ENCODE measurements at places on chromosomes 1 and 21.
A peak's percentile ranks its signal among the peaks of the same experiment; 100 is the strongest.

DNA sequence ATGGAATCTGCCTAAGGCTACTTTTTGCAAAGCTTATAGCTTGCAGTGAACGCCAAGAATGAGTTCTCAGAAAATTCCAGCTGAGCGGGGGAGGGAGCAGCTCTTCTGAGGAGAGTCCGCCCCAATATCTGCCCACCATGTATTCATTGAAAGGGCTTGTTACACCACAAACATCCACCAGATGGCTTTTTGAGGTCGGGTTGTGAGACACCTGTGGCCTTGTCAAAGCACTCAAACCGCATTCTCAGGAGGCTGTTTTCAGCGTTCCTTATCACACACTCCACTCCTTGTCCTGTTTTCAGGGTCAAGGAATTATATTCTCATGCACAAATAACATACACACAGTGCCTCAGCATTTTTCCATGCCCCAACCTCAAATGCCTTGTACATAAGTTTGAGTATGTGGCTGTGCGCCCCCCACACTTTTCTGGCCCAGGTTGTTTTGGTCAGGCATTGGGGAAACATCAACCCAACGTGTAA, 3.9 kb upstream of the C4BPB start:
- DNase-seq = peak; percentile 57

- DNase-seq = no peak
Measured at GRCh38 chr1:182257369-182258063, 134.1 kb downstream of the GLUL start.

- no peak for DNase-seq
Measured at GRCh38 chr1:218969006-218969405, 204.7 kb upstream of the LYPLAL1 start.

DNA sequence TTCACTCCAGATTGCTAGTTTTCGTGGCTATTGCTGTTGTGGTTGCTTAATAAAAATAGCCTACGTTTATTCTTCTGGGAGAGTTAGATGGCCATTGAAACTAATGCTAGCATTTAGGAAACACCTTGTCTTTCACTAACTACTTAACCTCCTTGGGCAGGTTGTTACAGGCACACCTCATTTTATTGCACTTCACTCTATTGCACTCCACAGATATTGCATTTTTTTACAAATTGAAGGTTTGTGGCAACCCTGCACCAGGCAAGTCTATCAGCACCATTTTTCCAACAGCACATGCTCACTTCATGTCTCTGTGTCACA, 11.3 kb upstream of the MARK1 start:
- DNase-seq = no peak

- no peak for DNase-seq
Measured at GRCh38 chr1:203217139-203217655, 12.3 kb downstream of the CHIT1 start.

DNA sequence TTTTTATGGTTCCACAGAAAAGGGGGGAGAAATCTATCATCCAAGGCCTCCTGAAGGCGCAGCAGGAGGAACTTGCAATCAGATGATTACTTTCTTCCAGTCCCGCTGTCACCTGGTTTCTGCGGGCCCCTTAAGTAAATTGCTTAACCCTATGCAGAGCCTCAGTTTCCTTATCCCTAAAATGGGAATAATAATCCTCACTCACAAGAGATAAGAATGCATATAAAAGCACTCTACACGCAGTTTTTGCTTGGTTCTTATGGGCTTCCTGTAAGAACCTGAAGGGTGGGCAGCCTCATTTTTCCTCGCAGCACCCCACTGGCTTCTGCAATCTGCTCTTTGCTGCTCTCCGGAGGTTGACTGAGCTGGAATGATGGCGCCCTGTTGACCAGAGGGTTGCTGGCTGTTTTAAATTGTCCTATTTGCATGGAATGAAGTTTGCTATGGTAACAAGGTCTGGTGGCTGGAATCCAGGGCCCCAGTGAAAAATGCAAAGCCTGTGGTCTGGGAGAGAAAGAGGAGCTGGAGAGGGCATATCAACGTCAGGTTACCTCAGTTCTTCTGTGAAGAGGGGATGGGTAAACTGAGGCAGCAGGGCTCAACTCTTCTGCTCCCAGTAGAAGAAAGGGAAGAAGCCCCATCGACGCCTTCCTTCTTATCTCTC, 1.0 kb upstream of the KAZN start:
- DNase-seq = no peak

- DNase-seq = no peak
Measured at GRCh38 chr1:103171041-103171590, 62.8 kb upstream of the COL11A1 start.

- DNase-seq = no peak
Measured at GRCh38 chr1:155079210-155079486, 511 bp downstream of the EFNA3 start.

GRCh38 chr1:40386359-40386723, 12.8 kb downstream of the SMAP2 start:
- no peak for DNase-seq

- DNase-seq = no peak
Measured at GRCh38 chr21:23402929-23403520, 2204.3 kb downstream of the MRPL39 start.

DNA sequence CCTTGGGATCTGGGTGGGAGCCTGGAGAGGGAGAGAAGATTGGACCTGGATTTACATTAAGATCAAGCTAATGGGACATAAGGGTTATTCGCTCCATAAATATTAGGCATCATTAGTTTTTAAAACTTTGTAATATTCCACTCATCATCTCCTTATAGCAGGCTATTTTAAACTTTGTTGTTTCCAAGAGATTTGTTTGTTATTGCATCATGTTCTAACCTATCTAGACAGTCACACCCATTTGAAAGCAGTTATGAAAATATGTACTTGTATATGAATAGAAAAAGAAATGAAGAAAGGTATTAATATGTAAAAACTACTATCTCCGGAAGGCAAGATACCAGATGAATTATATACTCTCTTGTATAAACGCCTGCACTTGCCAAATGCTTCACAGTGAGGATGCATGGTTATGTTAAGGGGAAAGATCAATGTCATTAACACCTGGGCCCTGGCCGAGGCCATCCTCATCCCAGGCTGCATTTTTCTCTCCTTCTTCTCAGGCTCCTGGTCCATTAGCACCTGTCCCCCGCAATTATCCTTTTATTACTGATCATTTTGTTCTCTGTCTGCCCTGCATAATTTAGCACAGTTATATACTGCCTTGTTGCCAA, 468.2 kb downstream of the MATN1 start:
- DNase-seq = no peak

DNA sequence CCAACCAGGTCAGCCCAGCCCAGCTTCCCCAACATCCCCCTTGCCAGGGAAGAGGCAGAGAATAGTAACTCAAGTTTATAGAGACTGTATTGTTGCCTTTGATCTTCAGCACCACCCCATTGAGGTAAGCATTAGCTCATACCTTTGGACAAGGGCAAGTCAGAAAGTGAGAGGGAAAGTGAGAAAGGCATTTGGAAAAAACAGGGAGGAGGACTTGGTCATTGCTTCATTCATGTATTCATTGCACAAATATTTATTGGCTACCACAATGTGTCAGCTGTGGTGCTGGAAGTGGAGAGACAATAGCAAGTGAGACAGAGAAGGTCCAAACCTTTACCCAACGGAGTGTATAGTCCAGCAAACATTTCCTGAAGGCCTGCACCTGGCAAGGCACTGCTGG, 561.2 kb downstream of the KIF26B start:
- no peak for DNase-seq

- no peak for DNase-seq
Measured at GRCh38 chr1:110520827-110521226, 1.9 kb upstream of the KCNA10 start.

DNA sequence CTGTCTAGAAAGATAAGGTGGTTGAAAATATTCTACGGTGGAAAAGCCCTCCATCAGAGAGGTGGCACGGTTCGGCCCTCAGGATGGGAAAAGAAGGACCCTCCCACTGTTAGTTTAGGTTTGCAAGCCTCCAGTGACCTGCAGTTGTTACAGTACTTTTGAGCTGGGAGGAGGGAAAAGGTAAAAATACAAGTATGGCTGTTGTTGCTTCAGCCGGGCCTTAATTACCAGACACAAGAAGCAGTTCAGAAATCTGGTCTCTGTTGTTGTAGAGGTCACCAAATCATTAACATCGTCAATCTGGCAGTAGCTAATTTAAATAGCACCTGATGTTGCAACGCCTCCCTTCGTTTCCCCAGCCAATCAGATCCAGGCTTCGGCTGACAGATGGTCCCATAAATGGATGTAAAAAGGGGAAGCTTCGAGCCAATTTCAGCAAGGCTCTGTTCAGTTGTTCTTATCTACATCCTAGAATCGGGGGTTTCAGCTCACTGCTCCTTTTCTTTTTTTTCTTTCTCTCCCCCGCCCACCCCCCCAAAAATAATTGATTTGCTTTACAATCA, at the start of gene ELAVL4:
Gene ELAVL4 (plus strand): TSS at position 424 of the 563 bp plus-strand sequence. CDS start 270 bp downstream, outside the sequence.
- no peak for DNase-seq

DNA sequence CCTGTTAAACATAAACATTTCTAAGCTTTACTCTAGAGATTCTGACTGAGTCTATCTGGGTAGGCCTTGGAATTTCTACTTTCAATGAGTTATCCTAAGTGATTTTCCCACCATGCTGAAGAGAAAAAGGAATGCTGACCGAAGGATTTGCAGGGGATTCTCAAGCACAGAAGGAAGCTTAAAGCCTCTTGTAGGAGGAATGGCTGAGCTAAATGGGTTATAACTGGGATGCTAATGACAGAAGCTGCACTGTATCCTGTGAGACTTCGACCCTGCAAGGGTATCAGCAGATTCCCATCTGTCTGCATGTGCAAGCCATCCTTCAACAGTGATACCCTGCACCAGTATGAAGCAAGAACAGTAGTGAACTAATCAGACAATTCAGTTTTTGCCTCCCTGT, 35.4 kb downstream of the SLC35D1 start:
- DNase-seq = no peak

- DNase-seq = no peak
Measured at GRCh38 chr1:213759359-213760181, 228.2 kb upstream of the PROX1 start.

DNA sequence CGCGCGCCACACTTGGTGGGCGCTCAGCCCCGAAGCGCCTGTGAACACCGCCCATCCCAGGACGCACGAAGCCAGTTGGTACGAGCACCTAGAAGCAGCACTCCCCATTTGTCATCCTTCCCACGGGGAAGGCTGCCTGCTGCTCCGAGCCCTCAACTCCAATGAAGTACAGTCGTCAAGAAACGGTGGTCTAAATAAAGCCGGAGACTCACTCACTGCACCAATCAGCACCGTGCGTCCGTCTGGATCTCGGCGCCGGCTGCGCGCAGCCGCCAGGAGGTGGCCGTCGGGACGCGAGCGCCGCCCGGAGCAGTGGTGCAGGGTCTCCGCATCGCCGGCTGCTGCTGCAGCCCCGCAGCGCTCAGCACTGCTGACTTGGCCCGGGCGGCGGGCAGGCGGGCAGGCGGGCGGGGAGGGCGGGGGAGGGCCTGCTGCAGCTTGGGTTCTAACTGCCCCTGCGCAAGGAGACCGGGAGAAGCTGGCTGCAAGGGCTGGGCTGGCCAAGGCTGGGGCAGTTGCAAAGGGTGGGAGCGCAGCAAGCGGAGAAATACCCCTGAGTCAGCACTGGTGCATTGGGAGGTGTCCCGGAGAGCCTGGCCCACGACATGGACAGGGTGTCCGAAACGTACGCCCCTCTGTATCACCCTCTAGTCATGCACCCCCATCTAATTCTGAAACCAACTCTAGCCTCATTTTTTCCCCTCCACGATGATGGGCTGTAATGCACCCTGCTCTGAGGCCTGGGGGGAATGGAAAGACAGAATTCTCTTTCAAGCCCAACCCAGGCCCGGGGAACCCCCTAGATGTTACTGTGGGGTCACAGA, 35.8 kb upstream of the H6PD start:
- peak; percentile 69 for DNase-seq

GRCh38 chr1:93616996-93617669, 64.5 kb downstream of the BCAR3 start:
- no peak for DNase-seq

- DNase-seq = no peak
Measured at GRCh38 chr1:67148516-67149178, 13.9 kb upstream of the C1orf141 start.

GRCh38 chr1:84692391-84692790, 2.1 kb upstream of the SSX2IP start:
- DNase-seq = no peak

DNA sequence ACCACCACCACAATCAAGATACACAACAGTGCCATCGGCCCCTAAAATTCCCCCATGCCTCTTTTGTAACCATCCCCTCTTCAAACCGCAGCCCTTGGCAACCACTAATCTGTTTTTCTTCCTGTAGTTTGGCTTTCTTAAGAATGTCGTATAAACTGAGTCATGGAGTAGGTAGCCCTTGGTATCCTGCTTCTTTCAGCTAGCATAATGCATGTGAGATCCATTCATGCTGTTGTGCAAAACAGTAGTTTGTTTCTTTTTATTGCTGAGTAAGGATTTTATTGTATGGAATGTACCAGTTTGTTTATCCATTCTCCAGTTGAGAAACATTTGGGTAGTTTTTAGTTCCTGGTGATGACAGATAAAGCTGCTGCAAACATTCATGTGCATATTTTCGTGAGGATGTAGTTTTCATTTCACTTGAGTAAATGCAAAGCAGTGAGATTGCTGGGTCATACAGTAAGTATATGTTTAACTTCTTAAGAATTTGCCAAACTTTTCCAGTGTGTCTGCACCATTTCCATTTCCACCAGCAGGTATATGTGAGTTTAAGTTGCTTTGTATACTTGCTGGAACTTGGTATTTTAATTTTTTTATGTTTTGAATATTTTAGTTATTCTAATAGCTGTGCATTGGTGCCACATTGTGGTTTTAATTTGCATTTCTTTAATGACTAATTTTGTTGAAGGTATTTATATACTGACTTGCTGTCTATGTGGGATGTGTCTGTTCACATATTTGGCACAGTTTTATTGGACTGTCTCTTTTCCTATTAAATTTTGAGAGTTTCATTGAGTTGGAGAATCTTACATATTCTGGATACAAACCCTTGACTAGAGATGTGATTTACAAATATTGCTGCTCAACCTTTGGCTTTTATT, 148.4 kb upstream of the MAP1LC3C start:
- DNase-seq = no peak

DNA sequence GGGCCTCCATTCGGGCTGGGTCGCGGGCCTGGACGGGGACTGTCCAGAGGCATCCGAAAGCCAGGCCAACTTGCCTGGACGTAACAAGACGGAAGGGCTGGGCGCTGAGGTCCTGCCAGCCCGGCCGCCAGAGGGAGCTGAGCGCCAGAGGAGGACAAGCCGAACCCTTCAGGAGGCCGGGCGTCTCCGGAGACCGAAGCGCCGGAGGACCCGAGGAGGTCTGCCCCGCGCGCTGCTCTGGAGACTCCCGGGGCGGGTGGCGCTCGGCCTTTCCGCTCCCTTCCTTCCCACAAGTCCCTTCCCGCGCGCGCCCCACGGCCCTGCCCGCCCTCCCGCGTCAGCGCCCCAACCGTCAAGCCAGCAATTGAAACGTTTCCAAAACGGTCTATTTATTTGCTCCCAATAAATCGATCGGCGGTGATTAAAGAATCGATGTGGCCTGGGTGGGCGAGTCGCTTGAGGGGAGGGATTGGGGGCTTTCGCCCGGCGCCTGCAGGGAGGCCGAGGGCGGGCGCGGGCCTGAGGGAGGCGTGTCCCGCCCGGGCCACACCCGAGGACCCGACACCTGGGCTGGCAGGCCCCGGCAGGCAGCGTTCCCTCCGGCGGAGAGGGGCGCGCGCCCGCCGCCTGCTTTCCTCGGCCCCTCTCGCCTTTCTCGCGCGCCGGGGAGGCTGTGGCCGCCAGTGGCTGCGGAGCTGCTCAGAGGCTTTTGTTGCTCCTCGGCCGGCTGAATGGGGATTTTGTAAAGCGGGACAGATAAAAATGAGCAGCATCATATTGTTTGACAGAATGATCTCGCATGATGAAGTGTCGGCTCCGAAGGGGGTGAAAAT, 5.2 kb upstream of the FOXD3 start:
- peak; percentile 75 for DNase-seq

GRCh38 chr1:165507570-165507969, 36.2 kb upstream of the LRRC52 start:
- no peak for DNase-seq

- no peak for DNase-seq
Measured at GRCh38 chr1:69952676-69953075, 252.7 kb downstream of the LRRC40 start.

All from stimulated activated naive CD8-positive, alpha-beta T cell treated with anti-CD3 and anti-CD28 coated beads, Interleukin-15, Interleukin-2, amounts not matched to agents 100 U/mL and 50 U/mL, for 24 hours (primary cell).